ENCODE measurements at places on chromosomes 16 and 17. TPM values are rescaled to one million over a fixed set of nuclear protein-coding genes. Genes with fewer than 3 reads are reported as not detected.

CCL8 gene
- not detected for total RNA-seq

PRCD gene
- total RNA-seq, result 0.75 TPM

DNA sequence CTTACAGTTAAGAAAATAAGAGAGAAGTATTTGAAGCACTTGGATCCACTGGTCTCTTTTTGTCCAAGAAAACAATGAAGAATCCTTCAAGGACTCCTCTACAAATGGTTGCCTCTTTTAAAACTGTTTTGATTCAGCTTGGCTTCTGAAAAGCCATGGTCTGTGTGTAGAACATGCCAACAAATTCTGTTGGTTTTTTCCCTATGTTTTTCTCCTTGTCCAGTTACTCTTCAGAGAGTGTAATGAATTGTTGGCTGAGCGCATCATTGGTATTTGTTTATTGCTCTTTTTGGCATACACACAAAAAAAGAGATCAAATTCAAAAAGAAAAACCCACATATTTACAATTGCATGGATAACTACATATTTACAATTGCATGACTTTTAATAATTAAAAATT lies at the start of gene ABCA10:
TSS of gene ABCA10 (minus strand) at position 249 of the 400 bp plus-strand sequence. CDS start 3,466 bp downstream, outside the sequence.
- DNase-seq, result no peak

BAIAP3 gene
- total RNA-seq, result 3.4 TPM

GRCh38 chr16:3501783-3502400 lies 1.1 kb downstream of the CLUAP1 start:
- DNase-seq, result no peak

All from neural crest cell (in vitro differentiated cells).